CD4-positive, alpha-beta T cell treated with Interleukin-15 for 4 hours (primary cell): ENCODE measurements at places on chromosomes 12 and 14.

GRCh38 chr12:57340104-57340503 lies 89.1 kb upstream of the STAC3 start:
- no peak for DNase-seq

- DNase-seq: peak; percentile 38
These were observed 44.2 kb upstream of the MANSC4 start for GRCh38 chr12:27824126-27824842.

DNA sequence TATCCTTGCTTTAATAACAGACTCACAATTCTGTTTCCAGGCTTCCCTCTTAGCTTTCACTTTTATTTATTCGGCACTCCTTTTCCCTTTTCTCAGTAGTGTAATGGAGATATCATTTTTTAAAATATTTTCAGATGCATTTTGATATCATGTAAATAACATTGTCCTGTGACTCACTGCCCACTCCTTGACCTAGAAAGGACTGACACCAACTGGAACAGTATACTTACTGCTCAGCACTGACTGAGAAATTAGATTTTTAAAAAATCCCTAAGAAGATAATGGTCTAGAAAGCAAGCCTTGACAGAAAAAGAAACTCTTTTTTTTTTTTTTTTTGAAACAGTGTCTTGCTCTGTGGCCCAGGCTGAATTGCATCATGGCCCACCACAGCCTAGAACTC lies 118.0 kb upstream of the FSCB start:
- no peak for DNase-seq

GRCh38 chr12:51389302-51389999 lies 1.8 kb downstream of the GALNT6 start:
- DNase-seq: peak; percentile 54

GRCh38 chr12:10182354-10183049 lies 3.7 kb downstream of the TMEM52B start:
- no peak for DNase-seq

DNA sequence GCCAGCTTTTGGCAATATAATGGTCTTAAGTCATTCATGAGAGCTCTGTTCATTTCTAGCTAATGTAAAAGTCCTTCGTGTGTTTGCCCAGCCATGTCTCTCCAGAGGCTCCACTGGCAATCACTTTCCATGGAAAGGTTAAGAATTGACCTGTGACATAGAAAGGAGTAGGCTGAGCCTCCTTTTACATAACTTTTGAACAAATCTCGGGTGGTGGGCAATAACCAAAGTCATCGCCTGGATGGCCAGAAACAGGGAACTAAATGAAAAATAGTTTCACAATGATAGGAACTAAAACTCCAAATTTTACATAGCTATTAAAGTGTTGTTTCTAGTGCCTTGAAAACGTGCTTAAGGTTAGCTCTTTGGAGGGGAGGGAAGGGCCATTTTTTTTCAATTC lies 6.5 kb downstream of the BHLHE41 start:
- no peak for DNase-seq

- DNase-seq: peak; percentile 29
These were observed 3.5 kb downstream of the ELK3 start for GRCh38 chr12:96197503-96198272.

DNA sequence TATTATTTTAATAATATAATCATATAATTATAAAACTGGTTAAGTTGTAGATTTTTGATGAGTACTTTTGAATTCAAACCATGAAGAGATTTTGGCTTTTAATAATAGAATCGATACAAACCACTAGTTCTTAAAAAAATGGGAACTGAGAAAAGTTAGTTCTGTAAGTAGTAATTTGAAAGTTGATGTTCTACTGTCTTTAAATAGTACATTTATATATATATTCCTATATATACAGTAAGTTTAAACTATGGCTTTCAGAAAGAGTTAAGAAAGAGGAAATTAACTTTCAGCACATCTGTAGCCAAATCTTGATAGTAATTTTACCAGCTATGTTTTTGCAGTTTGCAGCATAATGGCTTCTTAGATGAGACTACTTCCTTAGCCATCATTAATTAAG lies 7.8 kb downstream of the LRRK2 start:
- DNase-seq: no peak

DNA sequence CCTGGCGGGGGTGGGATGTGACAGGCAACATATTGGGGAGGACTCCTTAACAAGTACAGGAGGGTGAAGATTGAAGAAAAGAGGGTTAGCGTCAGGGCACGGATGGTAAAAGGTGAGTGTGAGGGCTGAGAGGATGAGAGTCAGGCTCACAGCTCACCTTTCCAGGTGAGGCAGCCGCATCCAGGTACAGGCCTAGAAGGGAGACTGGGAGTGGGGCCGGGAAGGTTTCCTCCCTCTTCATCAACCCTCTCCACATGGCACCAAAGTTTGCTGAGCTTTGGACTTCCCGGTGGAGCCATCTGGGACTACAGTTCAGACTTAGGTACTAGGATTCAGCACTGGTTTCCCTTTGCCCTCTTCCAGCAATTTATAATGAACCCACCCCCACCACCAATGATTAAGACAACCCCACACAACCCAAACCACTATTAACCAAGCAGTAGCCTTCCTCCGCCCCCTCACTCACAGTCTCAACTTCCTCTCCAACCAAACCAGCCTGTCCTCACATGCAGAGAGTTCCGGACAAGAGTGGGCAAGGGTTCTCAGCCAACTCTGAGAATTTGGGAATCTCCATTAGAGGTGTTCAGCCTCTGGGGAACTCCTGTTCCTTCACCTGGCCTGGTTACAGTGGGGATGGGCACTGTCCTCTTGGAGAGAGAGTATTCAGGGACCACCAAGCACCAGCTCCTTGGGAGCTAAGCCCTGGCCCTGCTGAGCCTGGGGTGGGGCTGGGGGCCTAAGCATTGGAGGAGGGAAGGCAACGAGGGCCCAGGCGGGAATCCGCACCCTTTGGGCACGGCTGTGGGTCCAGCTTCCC lies 2.4 kb upstream of the HOXC4 start:
- no peak for DNase-seq

DNA sequence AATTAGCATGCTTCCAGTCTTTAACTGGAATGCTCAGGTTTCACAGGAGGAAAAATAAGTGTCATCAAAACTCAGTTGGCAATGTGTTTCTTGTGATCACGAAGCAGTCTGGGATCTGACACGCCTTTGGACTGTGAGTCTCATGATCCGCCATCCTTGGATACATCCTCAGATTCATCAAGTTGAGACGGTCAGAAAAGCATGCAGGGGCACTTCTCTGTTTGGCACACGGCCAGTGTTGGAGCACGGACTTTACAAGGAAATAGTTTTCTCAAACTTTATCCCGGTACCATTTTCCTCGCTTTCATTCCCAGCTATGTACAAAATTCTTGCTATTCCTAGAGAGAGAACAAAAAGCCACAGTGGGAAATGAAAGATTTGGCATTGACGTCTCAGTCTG lies 88.4 kb upstream of the PARP11 start:
- DNase-seq: no peak

GRCh38 chr12:80936642-80937390 lies 918 bp downstream of the LIN7A start:
- no peak for DNase-seq

GRCh38 chr12:73656375-73656774 lies 881.3 kb upstream of the ATXN7L3B start:
- DNase-seq: no peak
